Esophagus squamous epithelium (tissue), 5 donors: ENCODE measurements at places on chromosomes 11 and 22.

- DNase-seq, result no peak
These were observed 28.3 kb upstream of the USP47 start for GRCh38 chr11:11813288-11813962.

DNA sequence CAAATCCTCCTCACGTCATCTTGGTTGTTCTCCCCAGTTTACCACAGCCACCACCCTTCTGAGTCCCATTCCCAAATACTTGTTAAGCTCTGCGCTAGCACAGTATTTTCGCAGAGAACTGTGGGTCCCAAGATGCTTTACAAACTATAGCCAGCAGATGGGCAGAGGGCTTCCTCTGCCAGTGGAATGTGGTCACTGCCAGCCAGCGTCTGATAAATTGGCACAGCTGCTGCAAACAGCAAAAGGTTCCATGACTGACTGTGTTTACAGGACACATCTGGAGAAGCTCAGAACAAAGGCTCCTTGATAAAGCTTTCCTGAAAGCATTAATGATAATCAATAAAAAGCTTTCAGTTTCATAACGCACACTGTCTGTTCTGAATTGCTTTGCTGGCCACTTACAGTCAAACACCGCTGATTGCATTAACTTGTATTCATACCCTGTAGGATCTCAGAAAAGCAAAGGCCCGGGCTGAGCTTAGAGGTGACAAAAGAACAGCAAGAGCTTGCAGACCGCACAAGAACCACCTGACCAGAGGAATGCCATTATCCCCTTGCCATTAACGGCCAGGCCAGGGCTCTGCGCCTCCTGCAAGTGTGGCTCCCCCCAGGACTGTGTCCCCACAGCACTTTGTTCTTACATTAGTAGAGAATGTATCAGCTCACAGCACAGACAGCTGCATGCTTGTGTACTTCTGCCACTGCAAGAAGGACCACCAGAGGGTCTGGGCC lies 120.6 kb downstream of the MICAL3 start:
- no peak for DNase-seq

DNA sequence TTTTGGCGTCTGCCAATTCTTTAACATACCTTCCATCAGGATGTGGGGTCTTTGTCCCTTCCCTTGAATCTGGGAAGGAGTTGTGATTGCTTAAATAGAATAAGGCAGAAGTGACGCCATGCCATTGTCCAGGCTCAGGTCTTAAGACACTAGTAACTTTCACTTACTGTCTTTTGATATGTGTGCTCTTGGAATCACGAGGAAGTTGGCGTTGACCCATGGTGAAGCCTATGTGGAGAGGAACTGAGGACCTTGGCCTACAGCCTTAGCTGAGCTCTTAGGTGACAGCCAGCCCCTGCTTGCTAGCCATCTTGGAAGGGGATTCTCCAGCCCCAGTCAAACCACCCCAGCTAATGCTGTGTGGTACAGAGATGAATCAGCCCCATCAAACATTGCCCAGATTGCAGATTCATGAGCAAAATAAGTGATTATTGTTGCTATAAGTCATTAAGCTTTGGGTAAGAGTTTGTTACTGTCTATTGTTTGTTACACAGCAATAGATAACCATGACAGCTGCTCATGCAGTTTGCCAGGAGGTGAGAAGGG lies 17.6 kb upstream of the CLPB start:
- DNase-seq, result no peak

DNA sequence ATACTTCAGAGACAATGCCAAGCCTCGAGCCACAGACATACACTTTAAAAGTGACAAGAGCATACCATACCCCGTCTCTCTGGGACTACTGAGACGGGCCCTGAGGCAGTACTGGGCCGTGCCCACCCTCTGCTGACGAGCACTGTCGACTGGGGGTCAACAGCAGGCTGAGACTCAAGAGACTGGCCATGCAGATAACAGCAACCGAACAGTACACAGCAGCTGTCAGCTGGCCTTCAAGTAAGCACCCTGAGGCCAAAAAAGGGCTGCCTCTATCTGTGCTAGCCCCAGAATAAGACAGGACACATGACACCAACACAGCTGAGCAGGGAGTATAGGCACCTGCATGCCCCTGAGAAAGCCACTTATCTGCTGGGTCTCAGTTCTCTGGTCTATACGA lies 18.9 kb upstream of the TMEM121B start:
- DNase-seq, result no peak
